ENCODE measurements at places on chromosomes 1 and 21.
A peak's percentile ranks its signal among the peaks of the same experiment; 100 is the strongest.

GRCh38 chr21:46048926-46049889, 48.7 kb upstream of the COL6A2 start:
- peak; percentile 100 for DNase-seq
- peaks cover 34% of the 10 kb centered on the region for H3K4me1 ChIP-seq
- H3K27me3 ChIP-seq = no peaks in the 10 kb centered on the region
- H3K27ac ChIP-seq = peak overlapping the region; percentile 95
- H3K4me3 ChIP-seq = no peak overlapping the region

DNA sequence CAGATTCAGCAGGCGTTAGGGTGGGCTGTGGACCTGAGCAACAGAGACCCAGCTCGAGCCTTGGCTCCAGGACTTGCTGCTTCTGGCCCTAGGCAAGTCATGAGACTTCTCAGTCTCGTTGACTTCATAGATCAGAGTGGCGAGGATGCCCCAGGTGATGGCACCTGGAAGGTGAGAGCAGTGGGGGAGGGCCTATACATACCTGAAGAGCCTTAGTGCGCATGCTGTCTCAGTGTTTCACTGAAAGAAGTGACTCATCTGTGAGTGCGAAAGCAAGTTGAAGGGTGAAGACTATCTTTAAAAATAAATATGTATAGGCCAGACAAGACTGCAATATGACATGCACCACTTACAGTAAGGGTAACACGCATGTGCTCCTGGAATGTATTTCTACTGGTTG, 10.1 kb downstream of the PLEKHA6 start:
- H3K27me3 ChIP-seq = peaks cover 3% of the 10 kb centered on the region
- H3K4me3 ChIP-seq = no peak overlapping the region
- H3K4me1 ChIP-seq = peaks cover 15% of the 10 kb centered on the region
- no peak for DNase-seq
- H3K36me3 ChIP-seq = no peaks in the 10 kb centered on the region

- H3K4me3 ChIP-seq = no peak overlapping the region
- peaks cover 3% of the 10 kb centered on the region for H3K4me1 ChIP-seq
- H3K27me3 ChIP-seq = no peaks in the 10 kb centered on the region
- H3K27ac ChIP-seq = no peak overlapping the region
Measured at GRCh38 chr1:231862611-231863010, 236.0 kb downstream of the DISC1 start.

GRCh38 chr1:237327061-237327460, 285.1 kb downstream of the RYR2 start:
- H3K4me1 ChIP-seq = no peaks in the 10 kb centered on the region
- DNase-seq = no peak
- no peaks in the 10 kb centered on the region for H3K36me3 ChIP-seq
- no peak overlapping the region for H3K27ac ChIP-seq

- DNase-seq = no peak
- no peak overlapping the region for H3K4me3 ChIP-seq
- no peak overlapping the region for H3K27ac ChIP-seq
- no peaks in the 10 kb centered on the region for H3K36me3 ChIP-seq
- H3K4me1 ChIP-seq = peaks cover 27% of the 10 kb centered on the region
- no peaks in the 10 kb centered on the region for H3K27me3 ChIP-seq
Measured at GRCh38 chr1:15177710-15178166, 24.2 kb downstream of the TMEM51 start.

DNA sequence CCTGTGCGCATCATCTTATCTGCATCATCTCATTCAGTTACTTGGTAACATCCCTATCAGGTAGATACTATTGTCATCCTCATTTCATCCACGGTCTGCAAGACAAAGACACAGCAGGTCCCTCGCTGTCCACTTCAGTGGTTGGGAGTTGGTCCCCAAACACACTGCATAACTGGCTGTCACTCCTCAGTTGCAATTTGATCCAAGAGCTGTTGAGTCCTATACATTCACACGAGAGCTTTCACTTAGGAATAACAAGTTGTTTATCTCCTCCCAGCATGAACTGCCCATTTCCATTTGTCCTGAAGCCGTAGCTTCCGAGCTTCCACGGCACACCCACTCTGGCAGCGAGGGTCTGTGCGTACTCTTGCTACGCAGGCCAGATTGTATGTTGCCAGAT, 472.0 kb downstream of the CAMTA1 start:
- H3K36me3 ChIP-seq = no peaks in the 10 kb centered on the region
- H3K27ac ChIP-seq = no peak overlapping the region
- H3K27me3 ChIP-seq = no peaks in the 10 kb centered on the region
- H3K4me1 ChIP-seq = peaks cover 12% of the 10 kb centered on the region
- DNase-seq = no peak

DNA sequence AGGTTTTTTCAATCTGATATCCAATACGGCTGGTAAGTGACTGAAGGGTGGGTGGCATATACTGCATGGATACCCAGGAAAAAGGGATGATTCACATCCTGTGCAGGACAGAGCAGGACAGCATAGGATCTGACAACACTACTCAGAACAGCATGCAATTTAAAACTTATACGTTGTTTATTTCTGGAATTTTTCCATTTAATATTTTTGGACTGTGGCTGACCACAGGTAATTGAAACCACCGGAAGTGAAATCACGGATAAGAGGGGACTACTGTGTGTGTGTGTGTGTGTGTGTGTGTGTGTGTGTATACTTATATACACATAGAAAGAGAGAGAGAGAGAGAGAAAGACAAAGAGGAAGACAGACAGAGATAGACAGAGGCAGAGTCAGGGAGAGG, 23.0 kb downstream of the ERICH3 start:
- H3K36me3 ChIP-seq = no peaks in the 10 kb centered on the region
- no peak overlapping the region for H3K4me3 ChIP-seq
- no peaks in the 10 kb centered on the region for H3K27me3 ChIP-seq
- H3K27ac ChIP-seq = no peak overlapping the region
- peaks cover 20% of the 10 kb centered on the region for H3K4me1 ChIP-seq

- H3K27ac ChIP-seq = no peak overlapping the region
- no peaks in the 10 kb centered on the region for H3K27me3 ChIP-seq
- H3K36me3 ChIP-seq = no peaks in the 10 kb centered on the region
- peak; percentile 41 for DNase-seq
Measured at GRCh38 chr1:153032677-153033308, 1.8 kb downstream of the SPRR1B start.

GRCh38 chr1:185846672-185847444, 112.7 kb downstream of the HMCN1 start:
- no peak overlapping the region for H3K27ac ChIP-seq
- DNase-seq = peak; percentile 81
- H3K4me1 ChIP-seq = peaks cover 10% of the 10 kb centered on the region
- no peaks in the 10 kb centered on the region for H3K36me3 ChIP-seq

DNA sequence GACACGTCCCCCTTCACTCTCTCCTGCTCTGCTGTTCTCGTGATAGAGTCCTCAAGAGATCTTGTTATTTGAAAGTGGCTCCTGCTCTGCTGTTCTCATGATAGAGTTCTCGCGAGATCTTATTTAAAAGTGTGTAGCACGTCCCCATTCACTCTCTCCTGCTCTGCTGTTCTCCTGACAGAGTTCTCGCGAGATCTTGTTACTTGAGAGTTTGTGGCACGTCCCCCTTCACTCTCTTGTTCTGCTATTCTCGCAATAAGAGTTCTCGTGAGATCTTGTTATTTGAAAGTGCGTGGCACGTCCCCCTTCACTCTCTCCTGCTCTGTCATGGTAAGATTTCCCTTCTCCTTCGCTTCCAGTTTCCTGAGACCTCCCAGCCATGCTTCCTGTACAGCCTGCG, 47.9 kb downstream of the SMYD3 start:
- H3K4me1 ChIP-seq = no peaks in the 10 kb centered on the region
- H3K4me3 ChIP-seq = no peak overlapping the region
- H3K36me3 ChIP-seq = no peaks in the 10 kb centered on the region

GRCh38 chr21:15437883-15438282, 291.9 kb upstream of the USP25 start:
- peak; percentile 91 for DNase-seq
- H3K36me3 ChIP-seq = no peaks in the 10 kb centered on the region
- no peak overlapping the region for H3K4me3 ChIP-seq
- H3K27me3 ChIP-seq = no peaks in the 10 kb centered on the region
- H3K27ac ChIP-seq = no peak overlapping the region
- H3K4me1 ChIP-seq = no peaks in the 10 kb centered on the region

- H3K4me1 ChIP-seq = peaks cover 6% of the 10 kb centered on the region
- DNase-seq = peak; percentile 12
- H3K36me3 ChIP-seq = no peaks in the 10 kb centered on the region
- H3K27me3 ChIP-seq = no peaks in the 10 kb centered on the region
- H3K4me3 ChIP-seq = peak overlapping the region; percentile 56
- H3K27ac ChIP-seq = no peak overlapping the region
Measured at GRCh38 chr1:65265651-65266351, 43.5 kb upstream of the DNAJC6 start.

DNA sequence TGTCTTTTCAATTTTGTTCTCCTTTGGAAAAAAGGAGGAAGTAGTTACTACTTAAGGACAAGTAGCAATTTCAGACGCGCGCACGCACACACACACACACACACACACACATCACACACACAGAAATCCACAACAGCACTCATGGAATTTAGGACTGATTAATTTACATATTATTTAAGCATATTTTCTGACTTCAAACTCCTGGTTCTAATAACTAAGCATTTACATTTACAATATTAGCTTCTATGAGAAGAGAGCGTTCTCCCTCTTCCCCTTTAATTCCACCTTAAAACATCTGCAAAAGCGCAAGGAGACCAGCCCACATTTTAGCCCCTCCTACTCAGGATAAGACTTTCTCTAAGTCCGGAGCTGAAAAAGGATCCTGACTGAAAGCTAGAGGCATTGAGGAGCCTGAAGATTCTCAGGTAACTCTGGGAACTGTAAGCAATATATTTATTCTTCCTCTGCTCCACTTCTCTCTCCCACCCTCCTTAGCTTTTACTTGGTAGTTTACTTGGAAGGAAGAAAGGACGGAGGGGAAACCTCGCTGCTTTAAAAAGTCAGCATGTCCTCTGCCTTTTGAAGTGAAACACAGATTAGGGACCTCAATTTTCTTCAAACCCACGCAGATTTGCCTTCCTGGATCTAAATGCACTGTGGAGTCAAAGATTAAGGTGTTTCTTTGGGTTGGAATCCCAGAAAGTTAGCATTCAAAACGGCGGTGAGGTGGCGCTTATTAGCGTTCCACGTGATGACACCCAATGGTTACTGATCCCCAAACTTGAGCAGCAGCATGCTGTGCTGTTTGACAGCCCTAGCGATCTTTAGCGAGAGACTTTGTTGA, at the start of gene PLA2G4A:
TSS of gene PLA2G4A (plus strand) at position 339 of the 844 bp plus-strand sequence. CDS start 25,406 bp downstream, outside the sequence.
- no peaks in the 10 kb centered on the region for H3K27me3 ChIP-seq
- no peaks in the 10 kb centered on the region for H3K4me1 ChIP-seq
- peak within 1 kb of the TSS; percentile 93 for H3K4me3 ChIP-seq
- H3K36me3 ChIP-seq = no peaks in the 10 kb centered on the region
- peak; percentile 76 for DNase-seq

GRCh38 chr1:167274061-167274460, 53.4 kb downstream of the POU2F1 start:
- no peak overlapping the region for H3K27ac ChIP-seq
- DNase-seq = no peak
- peaks cover 3% of the 10 kb centered on the region for H3K4me1 ChIP-seq

DNA sequence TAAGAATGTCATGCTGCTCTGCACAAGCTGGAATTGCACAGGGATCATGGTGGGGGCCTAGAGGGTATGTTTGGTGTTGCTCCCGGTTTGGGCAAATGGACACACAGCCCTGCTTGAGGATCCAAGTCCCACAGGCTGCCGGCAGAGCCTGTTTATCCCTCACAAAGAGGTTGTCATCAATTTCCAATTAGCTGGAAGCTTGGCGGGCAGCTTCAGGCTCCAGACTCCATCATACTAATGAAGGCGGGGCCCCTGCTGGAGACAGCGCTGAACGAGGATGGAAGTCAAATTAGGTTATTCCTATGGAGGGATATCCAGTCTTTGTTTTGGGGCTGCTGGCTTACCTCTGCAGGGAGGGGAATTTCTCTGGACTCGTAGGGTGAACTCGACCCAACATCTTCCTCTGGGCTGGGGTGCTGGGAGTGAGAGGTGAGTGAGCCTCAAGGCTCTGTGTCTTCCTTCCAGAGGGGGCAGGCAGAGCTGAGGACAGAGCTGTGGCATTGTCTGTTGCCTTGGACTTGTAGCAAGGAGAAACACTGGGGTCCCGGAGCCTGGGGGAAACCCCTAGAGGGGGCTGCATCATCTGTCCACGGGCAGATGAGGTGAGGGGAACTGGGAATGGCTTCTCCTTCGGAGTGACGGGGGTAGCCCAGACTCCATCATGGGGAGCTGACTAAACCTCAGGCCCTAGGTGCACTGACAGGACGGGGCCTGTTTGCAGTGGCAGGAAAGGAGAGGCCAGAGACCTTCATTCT, 24.9 kb upstream of the PARP1 start:
- no peaks in the 10 kb centered on the region for H3K36me3 ChIP-seq
- no peaks in the 10 kb centered on the region for H3K27me3 ChIP-seq
- no peak for DNase-seq
- peaks cover 5% of the 10 kb centered on the region for H3K4me1 ChIP-seq
- no peak overlapping the region for H3K4me3 ChIP-seq
- no peak overlapping the region for H3K27ac ChIP-seq

DNA sequence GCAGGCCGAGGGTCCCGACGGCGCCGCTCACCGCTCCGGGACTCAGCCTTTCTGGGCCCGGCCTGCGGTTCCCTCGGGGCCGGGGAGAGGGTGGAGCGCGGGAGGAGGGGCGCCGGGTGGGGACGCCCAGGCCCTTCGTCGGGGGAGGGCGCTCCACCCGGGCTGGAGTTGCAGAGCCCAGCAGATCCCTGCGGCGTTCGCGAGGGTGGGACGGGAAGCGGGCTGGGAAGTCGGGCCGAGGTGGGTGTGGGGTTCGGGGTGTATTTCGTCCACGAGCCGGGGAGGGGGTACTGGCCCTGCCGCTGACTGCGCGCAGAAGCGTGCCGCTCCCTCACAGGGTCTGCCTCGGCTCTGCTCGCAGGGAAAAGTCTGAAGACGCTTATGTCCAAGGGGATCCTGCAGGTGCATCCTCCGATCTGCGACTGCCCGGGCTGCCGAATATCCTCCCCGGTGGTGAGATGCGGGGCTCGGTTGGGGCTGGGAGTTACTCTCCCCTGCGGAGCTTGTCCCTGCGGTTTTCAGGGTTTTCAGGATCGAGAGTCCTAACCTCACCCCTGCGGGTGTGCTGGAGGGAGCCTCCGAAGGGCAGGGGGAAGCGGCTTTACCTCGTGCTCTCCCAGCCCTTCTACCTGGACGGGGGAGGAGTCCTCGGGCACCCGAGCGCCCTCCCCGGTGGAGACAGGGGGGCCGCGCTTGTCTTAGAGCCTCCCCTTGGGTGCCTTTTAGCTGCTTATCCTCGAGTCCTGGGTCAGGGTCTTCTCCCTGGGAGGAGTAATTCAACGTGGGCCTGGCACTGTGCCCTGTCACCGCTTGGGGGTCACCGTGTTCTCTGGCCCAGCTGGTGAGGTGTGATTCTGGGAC, 2.1 kb downstream of the SAMD11 start:
- peaks cover 13% of the 10 kb centered on the region for H3K27me3 ChIP-seq
- H3K4me1 ChIP-seq = peaks cover 17% of the 10 kb centered on the region
- no peaks in the 10 kb centered on the region for H3K36me3 ChIP-seq
- DNase-seq = peak; percentile 49
- H3K4me3 ChIP-seq = peak overlapping the region; percentile 51

All from astrocyte (in vitro differentiated cells and primary cell).